ENCODE measurements at places on chromosomes 2 and 18.
A peak's percentile ranks its signal among the peaks of the same experiment; 100 is the strongest.

DNA sequence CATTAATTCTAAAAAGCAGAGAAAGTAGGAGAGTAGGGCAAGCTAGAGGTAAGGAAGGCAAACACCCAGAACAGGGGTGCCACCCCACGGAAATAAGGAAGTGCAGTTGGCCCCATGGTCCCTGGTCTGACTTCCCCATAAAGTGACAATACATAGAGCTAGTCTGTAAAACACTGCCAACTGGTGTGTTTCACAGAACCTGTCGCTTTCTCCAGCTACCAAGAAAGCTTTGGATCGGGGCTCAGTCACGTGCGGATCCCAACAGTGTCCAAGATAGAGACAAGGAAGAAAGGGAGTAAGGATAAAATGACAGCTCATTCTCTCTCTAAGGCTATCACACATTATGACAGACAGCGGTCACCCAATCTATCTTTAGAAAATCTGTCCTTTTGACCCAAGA is 36.4 kb downstream of the TBC1D8 start:
- DNase-seq = no peak

DNA sequence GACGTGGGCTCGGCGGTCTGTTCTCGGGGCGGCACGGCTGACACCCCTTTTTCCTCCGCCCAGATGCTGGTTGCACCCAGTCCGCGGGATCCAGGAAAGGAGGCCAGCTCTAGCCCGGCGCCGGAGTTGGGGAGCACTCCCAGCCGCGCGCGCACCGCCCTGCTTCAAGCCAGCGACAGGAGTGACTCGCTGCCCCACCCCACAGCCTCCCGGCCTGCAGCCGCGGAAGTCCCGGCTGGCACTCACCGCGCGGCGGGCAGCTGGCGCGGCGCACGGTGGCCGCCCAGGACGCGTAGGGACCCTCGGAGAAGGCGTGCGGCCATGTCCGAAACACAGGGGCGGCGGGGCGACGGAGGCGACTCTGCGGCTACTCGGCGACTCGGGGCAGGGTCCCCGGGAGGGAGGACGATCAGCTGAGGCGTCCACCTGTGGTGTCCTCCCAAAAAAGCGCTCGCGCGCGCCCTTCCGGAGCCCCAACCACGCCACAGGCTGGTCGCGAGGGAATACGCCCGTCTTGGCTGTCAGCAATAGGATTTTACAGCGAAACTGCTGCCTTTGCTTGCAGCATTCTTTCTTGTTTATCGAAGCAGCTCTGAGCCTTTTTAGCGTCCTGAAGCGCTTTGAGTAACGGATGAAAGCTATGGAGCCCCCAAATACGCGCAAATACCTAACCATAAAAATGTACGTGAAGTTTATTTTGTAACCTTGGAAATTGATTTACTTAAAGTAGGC is at the start of gene ACADL:
Gene ACADL, minus strand, starts transcription at position 507 of the 732 bp plus-strand sequence. Its CDS starts 184 bp downstream, at position 323.
- peak; percentile 40 for DNase-seq

DNA sequence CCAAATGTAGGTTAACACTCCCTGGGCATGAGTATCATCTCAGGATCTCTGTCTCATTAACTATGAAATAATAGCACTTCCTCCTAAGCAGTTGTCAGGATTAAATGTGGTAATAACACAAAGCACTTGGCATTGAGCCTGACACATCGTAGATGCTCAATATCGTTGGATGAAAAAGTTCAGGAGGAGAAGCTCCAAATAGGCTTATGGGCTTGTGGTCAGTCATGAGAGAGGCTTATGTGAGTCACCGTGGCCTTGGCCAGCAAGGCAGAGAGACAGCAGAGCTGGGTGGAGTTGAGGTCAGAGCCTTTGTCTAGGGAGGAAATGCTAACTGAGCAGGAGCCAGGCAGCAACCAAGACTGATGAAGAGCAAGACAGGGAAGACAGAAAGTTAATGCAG is 68.3 kb upstream of the PPM1B start:
- DNase-seq = peak; percentile 97

- peak; percentile 44 for DNase-seq
Observed at GRCh38 chr2:10342245-10342951, 39.7 kb downstream of the HPCAL1 start.

DNA sequence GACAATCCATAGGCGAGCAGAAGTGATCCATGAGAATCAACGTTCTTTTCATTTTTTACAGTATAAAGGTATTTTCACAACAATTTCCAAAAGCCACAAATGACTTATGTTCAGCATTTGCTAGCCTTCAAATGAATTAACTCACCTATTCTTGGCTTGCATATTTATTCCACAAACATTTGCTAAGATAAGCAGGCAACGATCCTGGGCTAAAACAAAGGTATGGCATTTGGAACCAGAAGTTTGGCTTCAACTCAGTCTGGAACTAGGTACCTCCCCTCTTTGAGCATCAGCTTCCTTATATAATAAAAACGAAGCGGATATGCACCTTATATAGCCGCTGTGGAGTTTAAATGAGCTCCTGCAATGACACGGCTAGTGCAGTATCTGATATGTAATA is 20.5 kb downstream of the CYRIA start:
- DNase-seq = no peak

- no peak for DNase-seq
Observed at GRCh38 chr2:199588054-199588453, 130.3 kb upstream of the SATB2 start.

DNA sequence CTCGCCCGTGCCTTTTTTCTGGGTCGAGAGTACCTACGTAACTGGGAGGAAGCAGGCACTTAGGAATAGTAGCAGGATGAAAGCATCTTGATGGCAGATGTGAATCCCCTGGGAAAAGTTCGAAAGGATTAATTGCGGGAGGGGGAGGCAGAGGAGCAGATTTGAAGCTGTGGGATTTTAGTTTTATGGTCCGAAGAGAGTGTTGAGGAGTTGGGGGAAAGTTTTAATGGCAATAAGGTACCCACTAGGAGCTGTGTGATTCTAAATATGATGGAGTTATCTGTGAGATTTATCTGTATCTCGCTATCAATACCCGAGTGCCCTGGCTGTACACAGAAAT is 1.1 kb downstream of the AGFG1 start:
- DNase-seq = no peak

DNA sequence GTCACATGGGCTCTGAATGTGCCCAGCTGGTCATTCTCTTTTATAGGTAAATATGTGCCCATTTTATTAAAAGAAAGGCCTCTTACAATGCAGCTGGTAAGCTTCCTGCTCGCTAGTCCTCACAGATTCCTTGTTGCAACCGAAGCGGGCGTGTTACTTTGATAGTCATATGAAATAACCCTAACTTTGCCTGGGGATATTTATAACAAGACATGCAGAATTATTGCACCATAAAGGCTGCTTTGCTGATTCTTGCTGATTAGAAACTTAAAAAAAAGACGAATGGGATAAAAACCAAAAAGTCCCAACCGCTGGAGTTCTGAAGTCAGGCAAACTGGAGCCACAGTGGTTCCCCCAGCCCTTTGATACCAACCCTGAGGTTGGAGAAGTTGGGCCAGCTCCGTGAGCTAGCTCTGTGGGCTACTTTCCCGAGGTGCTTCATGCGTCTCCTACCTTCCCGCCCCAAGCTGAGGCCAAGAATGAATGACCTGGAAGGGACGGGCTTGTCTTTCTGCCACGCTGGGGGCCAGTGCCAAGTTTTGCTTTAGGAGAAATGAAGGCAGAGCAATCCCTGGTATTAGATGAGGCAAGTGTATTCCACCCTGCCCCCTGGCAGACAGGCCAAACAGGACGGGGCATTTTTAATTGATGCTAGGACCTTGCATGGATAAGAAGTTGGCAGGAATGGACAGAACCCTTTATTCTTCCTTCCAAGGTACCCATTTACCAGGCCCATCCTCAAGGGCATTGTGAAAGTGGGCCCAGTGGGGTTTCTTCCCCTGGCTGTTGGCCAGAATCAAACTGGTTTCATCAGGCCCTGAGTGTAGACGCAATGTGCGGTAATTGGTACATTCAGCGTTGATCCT is 140.4 kb downstream of the KCTD1 start:
- DNase-seq = no peak

- no peak for DNase-seq
Observed at GRCh38 chr2:182048621-182049020, 63.0 kb downstream of the PPP1R1C start.

DNA sequence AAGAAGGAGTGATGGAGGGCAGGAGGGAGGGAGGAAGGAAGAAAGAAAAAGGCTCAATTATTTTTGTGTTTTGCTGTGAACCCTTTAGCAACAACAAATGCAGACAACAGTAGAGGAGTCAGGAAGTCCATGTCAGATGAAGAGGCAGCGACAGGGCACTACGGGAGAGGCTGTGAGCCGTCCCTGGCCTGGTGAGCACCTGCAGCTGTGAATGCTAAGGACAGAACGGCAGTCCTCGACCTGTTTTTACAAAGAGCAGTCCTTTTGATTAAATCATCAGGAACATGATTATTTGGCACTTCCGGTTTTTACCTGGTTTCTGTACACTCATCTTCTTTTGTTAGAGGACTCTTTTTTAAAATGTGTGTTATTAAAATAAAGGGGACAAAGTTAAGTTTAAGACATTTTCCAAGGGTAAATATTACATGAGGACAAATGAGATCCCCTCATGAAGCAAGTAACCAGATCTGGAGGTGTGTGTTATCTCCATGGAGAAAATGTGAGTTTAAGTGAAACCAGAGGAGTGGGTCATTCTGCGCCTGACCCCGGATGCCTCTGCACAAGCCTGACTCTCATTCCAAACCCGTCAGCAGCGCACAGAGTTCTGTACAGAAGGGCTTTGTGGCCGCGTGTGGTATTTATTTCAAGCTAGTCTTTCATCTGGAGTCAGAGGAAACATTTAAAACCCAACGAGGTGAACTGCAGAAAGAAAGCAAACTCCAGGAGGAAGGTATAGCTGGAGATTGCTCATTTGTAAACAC is 492.5 kb downstream of the SOX11 start:
- peak; percentile 16 for DNase-seq

DNA sequence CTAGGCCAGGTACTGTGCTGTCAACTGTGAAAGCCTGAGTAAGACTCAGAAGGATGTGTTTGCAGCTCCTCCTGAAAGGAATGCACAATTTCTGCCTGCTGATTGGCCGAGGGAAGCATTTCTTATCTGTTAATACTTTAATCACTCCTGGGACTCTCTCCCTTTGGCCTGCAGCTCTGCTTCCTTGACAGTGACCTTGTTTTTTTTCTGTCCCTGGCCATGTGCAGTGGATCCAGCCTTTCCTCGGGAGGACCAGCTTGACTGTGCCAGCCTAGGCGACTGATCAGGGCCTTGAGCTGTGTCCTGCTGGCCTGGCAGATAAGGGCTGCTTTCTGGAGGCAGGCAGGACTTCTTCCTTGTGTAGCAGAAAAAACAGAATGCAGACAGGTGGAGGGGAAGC is 10.0 kb downstream of the RNF144A start:
- DNase-seq = no peak

DNA sequence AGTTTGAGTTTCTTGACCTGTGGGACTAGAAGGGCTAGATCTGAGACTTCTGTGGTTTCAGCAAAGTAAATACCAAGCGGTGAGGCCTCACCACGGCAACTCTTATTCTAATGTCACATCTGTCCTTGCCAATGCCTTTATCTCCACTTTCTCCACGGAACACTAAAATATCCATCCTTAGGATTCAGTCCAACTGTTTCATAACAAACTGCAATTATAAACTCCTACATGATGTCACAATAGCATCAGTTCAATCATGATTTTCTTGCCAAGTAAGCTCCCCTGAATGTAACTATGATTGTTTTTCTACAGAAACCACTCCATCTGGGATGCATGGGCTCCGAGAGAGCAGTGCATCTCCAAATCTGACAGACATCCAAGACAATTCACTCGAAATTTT is 79.6 kb downstream of the LRATD1 start:
- no peak for DNase-seq

DNA sequence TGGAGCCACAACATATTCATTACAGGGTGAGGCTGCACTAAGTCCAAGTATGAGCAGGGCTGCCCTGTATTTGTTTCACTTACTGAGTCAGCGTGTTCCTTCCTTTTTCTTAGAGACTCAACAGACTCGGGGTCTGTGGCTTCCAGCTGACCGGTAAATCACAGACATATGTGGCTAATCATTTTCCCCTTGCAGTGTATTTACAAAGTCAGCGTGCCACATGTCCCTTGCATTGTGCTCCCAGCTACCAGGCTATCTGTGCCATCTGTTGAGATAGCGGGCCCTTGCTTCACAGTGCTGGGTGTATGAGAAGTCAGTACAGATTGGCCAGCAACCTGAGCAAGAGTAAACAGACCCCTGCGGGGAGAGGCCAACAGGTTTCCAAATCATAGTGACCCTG is 254.3 kb downstream of the LRRTM1 start:
- DNase-seq = no peak

GRCh38 chr18:6328621-6329010 is 86.1 kb downstream of the L3MBTL4 start:
- DNase-seq = no peak

DNA sequence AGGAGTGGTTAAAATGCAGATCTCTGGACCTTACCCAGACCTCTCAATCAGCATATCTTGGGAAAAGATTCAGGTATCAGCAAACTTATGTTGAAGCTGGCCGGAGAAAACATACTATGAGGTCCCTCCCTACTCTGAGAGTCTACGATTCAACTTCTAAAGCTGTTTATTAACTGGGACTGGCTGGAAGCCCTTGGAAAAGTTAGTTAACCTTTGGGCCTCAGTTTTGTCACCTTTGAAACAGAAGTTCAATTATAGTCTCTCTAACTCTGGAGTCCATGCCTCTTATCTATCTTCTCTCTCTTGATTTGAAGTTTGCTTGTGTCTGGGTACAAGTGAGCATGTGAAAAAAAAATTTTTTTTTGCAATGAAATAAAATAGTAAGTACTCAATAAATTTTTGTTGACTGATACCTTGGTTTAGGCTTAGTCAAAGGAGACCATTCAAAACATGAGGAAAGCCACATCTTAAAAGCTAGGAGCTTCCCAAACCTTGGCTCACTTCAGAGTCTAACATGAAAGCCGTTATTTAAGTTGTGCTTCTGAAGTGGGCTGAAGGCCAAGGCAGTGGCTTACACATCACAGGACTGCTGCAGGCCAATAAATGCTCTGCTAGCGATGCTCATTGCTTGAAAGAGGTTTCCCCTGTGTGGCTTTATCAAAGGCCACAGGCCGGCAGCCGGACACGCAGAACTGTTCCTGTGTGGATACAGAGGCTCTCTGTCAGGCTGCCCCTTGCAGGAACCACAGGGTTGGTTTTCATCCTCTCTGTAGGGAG is 110.6 kb upstream of the FAM136A start:
- DNase-seq = no peak

All from EH (cell line).